Urinary bladder (tissue), 4 donors: ENCODE measurements at places on chromosomes 3 and 15. TPM values are rescaled to one million over a fixed set of nuclear protein-coding genes. Genes with fewer than 3 reads are reported as not detected.

DNA sequence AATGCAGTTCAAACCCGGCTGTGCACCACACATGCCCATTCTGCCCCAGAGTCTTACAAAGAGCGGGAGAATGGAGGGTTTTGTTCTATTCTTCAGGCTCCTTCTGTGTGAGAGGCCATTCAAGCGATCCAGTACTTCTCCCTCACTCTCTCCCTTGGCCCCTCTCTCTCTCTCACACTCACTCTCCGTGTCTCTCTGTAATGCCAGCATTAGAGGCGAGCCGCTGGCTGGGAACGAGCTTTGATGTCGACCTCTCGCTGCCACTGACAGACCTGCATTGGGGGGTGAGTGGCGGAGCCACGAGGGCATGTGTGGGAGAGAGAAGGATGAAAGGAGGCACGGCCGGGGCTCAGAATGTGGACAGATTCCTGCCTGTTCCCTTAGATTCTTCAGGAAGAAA, 231.7 kb upstream of the ARRDC4 start:
- no peak for DNase-seq

GRCh38 chr3:71684046-71684756, 41.0 kb downstream of the EIF4E3 start:
- no peak for DNase-seq

- DNase-seq, result no peak
Measured at GRCh38 chr15:91478717-91479191, 374.8 kb upstream of the SLCO3A1 start.

- no peak for DNase-seq
Measured at GRCh38 chr3:185308126-185308754, 54.4 kb upstream of the EHHADH start.

- no peak for DNase-seq
Measured at GRCh38 chr3:144843099-144843498, 871.5 kb downstream of the DIPK2A start.

DNA sequence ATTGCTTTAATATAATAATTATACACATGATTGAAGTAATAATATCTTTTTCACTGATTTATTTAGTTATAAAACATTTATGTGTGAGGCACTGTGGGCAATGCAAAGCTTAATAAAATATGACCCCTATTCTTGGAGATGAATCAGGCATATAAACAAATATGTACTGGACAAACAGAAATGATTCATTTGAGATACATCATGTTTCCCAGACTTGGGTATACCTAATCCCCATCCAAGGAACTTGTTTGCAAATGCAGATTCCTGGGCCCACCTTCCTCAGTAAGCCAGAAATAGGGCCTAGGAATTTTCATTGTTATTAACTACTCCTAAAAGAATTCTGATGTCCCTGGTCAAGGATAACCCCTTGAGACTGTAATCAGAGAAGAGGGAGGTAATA, 184.2 kb downstream of the CHL1 start:
- DNase-seq, result no peak

DNA sequence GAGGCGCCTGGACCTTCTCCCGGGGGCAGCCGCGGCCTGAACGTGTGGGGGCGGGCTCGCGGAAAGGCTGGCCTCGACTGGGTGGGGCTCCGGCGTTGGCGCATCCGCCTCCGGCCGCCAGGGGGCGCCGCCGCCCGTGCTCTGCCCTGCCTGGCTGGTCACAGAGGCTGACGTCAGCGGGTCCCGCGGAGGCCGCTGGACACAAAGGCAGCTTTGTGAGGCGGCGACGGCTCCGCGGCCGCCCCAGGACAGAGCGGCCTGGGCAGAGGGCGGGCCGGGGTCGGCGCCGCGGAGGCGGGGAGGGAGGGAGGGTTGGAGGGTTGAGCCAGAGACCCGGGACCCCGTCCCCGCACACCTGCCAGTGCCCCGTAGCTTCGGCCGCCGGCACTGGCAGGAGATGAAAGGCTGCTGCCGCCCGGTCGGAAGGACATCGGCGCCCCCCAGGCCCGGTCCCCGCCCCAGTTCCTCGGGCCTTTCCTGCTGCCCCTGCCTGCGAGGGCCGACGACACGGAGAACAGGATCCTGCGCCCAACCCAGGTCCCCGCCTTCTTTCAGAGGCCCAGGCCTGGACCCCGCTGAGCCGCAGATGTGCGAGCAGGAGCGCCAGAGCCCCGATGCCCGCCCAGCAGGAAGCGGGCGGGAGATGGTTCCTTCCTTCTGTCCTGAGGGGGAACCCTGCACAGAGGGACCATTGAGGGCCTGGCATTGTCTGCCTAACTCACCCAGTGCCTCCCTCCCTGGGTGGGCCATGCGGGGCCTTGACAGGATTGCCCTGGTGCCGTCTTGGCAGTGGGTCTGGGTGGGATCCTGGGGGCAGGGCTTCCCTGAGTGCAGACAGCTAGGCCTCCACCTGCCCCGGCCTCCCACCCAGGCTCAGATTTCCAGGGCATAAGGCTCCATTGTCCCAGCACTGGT, 8.7 kb upstream of the SEMA3B start:
- no peak for DNase-seq

DNA sequence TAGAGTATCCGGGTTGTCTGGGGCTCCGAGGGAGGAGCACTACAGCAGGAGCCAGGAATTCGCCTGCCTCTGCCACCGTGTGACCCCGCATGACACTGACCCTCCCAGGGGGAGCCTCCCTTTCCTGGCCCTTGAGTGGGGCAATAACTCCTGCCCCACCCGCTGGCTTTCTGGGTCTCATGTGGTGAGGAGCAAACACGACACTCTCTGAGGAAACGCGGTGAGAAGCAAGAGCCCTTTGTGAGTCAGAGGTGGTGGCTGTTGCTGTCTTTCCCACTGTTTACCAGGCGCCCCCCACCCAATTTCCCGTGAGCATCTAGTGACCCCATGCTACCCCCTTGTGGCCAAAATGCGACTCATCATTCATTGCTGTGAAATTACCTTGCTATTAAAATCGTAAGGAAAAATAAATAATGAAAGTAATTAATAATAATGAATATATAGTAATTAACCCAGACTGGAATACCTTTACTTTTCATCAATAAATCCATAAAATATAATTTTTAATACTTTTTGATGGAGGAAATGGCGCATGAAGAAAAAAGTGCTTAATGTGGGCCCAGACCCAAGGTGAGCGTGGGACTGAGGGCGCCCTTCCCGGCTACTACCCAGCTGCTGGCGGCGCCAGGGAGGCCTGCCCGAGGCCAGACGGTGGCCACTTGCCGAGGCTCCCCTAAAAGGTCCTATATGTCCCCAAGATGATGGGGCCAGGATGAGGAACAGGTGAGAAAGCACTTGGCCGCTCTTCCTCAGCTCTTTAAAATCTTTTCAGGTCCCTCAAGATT, 29.3 kb downstream of the CCNL1 start:
- DNase-seq, result peak; percentile 46

DNA sequence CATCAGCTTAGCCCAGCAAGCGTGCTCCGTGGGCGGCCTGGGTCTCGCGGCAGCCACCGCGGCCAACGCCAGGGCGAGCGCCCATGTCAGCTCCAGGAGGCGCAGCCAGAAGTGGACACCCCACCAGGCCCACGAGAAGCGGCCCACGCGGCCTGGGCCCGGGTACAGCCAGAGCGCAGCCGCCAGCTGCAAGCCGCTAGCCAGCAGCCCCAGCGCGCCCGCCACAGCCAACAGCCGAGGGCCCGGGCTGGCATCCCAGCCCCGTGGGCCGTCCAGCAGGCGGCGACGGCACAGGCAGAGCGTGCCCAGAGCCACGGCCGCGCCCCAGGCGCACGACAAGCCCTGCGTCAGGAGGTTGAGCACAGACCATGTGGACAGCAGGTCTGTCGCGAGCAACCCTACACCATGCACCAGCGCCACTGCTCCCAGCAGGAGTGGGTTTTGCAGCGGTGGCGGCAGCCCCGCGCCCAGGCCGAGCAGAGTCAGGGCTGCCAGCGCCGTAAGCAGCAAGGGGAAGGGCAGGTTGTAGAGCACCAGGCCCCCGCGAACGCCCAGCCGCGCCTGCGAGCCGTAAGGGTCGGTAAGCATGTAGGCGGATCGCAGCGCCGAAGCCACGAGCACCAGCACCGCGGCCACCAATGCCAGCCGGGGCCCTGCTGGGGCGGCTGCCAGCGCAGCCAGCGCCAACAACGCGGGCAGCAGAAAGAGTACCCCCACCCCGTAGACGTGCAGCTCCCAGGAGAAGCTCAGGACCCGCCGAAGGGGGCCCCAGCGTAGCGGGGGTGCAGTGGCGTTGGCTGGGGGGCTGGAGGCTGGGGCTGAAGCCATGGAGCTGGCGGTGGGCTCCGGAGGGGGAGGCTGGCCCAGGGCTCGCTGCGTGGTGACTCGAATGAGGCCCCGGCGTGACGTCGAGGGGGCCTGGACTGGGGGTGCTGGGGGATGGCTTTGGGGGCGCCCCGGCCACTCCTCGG, 4.9 kb downstream of the PRRT3 start:
- no peak for DNase-seq

DNA sequence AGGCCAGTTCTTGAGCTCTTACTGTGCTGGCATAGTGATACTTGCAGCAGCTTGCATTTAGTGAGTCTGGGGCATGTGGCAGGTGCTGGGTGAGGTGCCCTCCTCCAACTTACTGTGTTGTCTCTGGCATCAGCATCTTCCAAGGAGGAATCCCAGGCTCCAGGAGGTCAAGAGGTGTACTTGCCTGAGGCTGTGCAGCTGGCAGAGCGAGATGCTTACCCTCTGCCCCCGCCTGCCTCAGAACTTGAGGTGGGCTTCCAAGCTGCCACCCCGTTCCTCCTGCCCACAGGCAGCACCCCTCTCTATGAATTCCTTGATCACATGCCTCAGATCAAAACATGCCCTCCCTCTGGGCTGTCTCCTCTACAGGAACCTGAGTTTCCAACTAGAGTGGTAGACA, 86.0 kb downstream of the EEFSEC start:
- no peak for DNase-seq

DNA sequence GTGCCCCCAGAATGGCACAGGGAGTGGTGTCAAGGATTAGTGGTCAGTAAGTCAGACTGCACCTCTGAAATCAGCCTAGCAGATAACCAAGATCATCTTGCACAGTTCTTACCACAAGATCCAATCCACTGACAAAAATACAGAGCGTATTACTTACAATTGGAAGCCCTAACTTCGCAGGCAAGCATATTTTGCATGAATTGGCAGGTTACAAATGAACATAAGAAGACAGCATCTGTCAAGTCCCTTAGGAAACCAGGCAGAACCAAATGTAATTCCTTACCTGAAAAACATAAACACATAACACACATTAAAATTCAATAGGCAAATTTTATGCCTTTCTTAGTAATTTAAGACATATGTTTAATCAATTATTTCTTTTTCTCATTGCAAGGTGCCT, 293.4 kb downstream of the MAGI1 start:
- no peak for DNase-seq

DNA sequence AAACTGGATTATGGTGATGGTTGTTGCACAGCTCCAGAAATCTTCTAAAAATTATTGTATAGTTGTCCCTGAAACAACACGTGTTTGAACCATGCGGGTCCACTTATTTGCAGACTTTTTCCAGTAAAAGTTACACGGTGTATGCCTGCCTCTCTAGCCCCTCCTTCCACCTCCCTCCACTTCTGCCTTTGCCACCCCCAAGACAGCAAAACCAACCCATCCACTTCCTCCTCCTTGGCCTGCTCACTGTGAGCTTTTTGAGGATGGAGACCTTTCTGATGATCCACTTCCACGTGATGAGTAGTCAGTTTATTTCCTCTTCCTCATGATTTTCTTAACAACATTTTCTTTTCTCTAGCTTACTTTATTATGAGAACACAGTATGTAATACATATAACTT, 5.4 kb downstream of the CYFIP1 start:
- no peak for DNase-seq

DNA sequence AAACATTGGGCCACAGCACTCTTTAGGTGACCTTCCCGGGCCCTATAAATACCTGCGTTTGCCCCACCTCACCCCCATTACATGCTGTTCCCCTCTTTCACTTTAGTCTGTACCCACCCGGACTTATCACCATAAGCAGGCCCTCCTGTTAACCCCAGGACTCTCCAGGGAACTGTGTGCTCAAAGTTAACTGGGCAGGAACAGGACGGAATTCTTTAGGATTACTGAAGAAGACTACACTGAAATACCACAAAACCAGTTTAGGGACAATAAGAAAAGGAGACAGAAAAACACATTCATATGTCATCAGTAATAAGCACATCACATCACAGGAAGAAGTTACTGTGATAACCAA, 45.5 kb downstream of the FSIP1 start:
- DNase-seq, result no peak

DNA sequence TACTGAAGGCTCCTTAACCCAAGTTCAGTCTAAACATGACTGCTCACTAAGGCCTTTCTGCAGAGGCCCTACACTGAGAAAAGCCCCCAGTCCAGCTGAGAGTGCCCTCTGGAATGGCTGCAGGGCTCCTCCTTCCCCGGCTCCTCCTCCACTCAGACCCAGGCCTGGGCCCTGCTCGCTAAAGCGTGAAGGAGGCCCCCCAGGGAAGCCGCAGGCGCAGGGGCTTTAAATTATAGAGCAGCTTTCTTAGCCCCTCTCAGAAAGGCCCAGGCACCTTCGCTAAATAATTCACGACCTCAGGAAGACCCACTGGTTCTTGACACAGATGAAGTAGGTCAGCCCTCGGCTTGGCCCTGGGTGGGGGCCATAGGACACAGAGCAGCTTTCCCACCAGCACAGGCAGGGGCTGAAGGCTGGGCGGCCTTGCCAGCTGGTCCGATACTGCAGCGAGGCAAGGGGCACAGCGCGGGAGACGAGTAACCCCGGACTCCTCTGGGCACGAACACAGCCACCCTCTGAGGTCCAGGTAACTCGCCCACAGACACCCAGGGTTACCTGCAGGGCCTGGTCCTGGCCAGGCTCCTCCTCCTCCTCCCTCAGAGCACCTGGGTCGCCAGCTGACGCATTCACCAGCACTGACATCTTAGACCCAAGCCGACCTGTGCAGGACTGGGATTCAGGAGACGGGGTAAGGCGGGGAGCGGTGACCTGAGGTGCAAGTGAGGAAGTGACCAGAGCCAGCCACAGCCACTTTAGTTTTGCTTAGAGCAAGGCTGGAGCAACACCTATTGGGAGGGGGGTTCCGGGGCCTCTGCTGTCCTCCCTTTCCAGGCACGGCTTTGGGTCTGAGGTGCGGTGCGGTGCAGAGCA, 36.9 kb downstream of the RBPMS2 start:
- DNase-seq, result no peak

- no peak for DNase-seq
Measured at GRCh38 chr3:14307656-14308302, 94.6 kb upstream of the SLC6A6 start.

GRCh38 chr15:58383876-58384275, 47.9 kb upstream of the LIPC start:
- no peak for DNase-seq

- DNase-seq, result no peak
Measured at GRCh38 chr3:135576751-135577150, 388.8 kb upstream of the PPP2R3A start.

GRCh38 chr3:122510878-122511535, 3.7 kb downstream of the KPNA1 start:
- no peak for DNase-seq

Gene MTHFS
- 10.7 TPM for total RNA-seq

Gene CDHR4
- not detected for total RNA-seq

Gene FEZF2
- not detected for total RNA-seq

Gene CLCN2
- 4.7 TPM for total RNA-seq

Gene MAP6D1
- 2.0 TPM for total RNA-seq

Gene FSD2
- 1.2 TPM for total RNA-seq

Gene TFRC
- 110 TPM for total RNA-seq

Gene RBMS3
- 136 TPM for total RNA-seq
